ENCODE measurements at places on chromosomes 3 and 15.

GRCh38 chr3:66021731-66022131, 17.0 kb downstream of the MAGI1 start:
- DNase-seq: no peak

GRCh38 chr3:184845819-184846218, 33.9 kb downstream of the VPS8 start:
- no peak for DNase-seq

- DNase-seq: no peak
Measured at GRCh38 chr15:32872621-32873283, 154.9 kb downstream of the GREM1 start.

DNA sequence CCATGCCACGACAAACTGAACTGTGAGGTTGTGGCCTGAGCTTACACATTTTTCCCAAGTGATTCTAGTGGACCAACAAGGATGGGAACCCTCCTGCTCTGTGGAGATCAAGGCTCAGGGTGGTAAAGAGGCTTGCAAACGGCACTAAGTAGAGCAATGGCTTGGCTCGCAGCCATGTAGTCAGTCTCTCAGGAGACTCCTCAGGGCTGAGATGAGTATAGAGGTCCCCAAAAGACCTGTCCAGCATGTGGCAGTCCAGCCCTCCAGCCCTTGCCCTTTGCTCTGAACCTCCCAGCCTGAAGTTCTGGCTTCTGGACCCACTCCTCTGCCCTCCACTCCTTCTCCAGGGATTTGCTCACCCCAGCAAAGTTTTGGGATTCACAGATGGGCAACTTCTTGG, 8.3 kb upstream of the CAMP start:
- DNase-seq: no peak

- no peak for DNase-seq
Measured at GRCh38 chr15:32849769-32850668, 132.2 kb downstream of the GREM1 start.

DNA sequence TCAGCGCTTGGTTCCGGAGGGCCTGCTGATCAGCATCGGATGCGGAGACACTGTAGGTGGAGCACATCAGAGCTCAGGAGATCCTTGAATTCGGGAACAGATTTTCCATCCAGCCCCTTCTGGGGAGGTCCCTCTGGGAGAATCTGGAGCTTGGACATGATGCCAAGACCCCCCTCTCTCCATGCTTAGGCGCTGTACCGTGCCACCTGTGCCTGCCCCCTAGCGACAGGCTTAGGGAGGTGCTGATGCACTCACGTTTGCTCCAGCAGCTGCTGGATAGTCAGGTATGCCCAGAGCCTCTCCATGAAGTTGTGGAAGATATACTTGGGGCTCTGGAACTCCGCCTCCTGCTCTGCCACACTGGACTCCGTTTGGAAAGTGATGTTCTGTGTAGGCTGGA, 9.7 kb downstream of the ITIH4 start:
- DNase-seq: no peak

GRCh38 chr15:75095594-75095993, 72.2 kb downstream of the PPCDC start:
- no peak for DNase-seq

DNA sequence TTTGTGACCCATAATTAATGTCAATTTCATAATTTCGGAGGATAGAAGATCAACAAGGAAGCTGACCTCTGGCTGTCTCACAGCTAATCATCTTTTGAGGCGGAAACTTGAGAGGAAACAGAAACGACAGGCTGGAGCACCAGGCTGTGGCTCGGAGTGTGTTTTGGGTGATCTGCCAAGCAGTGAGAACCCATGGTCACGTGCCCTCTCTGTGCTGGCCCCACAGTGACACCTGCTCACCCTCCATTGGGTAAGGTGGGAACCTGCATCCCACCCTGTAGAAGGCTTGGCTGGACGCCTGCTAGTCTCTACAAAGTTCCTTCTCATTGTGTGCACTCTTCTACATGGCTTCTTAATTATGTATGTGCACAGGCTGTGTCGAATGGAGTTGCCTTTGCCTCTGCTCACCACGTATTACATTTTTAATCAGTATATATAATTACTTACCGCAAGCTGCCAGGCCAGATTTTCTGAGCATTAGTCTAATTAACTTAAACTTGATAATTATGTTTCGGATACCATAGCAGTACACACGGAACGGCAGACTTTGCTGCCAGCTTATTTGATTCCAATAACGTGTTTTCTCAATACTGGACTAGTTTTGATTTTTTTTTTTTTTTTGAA, 719.4 kb upstream of the CFAP20DC start:
- no peak for DNase-seq

- no peak for DNase-seq
Measured at GRCh38 chr3:17032407-17033034, 147.8 kb downstream of the PLCL2 start.

- no peak for DNase-seq
Measured at GRCh38 chr15:38745126-38745525, 180.5 kb upstream of the RASGRP1 start.

GRCh38 chr15:51982013-51982769, 10.6 kb upstream of the LEO1 start:
- no peak for DNase-seq

- no peak for DNase-seq
Measured at GRCh38 chr3:76502076-76502475, 537.8 kb upstream of the ROBO2 start.

GRCh38 chr15:31309893-31310606, 16.6 kb upstream of the KLF13 start:
- no peak for DNase-seq

DNA sequence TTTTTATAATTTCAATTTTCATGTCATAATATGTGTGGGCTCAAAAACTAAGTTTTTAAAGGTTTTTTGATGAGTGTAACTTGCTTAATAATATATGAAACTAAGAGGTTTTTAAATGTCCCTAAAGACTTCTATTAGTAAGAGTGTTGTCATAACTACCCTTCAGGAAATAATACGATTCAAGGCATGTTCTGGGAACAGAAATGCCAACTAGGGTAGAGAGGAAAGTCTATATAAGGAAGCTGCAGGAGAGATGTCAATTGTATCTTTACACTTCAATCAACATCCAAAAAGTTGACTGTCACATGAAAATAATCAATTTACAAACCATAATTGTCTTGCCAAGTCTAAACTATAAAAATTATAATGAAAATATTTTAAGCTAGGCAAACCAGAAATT, 76.3 kb downstream of the SMARCC1 start:
- DNase-seq: no peak

GRCh38 chr15:38176155-38176554, 76.5 kb upstream of the SPRED1 start:
- no peak for DNase-seq

DNA sequence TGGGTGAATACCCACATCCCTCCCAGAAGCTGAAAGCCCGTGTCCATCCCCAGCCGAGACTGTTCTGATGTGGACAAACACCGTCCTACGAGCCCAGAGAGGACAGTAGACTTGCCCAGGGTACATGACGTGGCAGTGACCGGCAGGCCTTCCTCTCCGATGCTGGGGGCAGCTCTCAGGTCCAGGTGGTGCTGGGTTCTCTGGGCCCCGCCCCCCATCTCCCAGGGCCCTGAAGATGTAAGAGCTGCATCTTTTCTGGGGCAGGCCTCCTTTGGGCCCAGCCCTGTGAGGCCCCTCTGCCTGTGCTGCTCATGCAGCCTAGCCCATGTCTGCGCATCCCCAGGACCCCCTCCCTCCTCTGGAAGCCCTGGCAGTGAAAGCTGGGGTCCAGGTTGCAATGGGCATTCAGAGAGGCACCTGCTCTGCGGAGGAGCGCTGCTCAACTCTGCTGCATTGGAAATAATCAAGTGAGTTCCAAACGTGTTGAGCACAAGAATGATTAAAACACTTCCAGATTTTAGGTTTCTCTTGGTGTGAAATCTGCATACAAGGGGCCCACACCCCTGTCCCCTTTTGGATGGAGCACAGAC, 71.9 kb downstream of the FBLN2 start:
- no peak for DNase-seq
